Stromal cell of bone marrow (primary cell): ENCODE measurements at places on chromosomes 1 and 21.

- DNase-seq, result peak; percentile 36
Observed at GRCh38 chr1:151832318-151832980, 847 bp upstream of the RORC start.

GRCh38 chr21:34037009-34037795 lies 36.2 kb upstream of the MRPS6 start:
- no peak for DNase-seq

DNA sequence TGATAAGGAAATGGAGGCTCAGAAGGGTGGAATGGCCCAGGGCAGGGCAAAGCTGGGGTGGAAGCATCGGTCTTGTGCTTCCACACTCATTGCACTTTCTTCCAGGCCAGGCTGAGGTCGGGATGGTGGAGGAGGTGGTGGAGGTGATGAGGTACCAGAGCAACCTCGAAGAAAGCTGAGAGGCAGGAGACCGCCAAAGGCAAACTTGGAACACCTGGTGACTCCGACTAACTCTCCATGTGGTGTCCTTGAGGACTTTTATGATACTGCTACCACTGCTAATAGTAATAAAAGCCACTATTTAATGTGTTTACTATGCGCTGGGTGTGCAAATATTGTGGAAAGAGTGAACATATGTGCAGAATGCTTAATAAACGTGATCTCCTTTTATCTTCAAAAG lies 16.9 kb upstream of the BTG2 start:
- DNase-seq, result no peak

DNA sequence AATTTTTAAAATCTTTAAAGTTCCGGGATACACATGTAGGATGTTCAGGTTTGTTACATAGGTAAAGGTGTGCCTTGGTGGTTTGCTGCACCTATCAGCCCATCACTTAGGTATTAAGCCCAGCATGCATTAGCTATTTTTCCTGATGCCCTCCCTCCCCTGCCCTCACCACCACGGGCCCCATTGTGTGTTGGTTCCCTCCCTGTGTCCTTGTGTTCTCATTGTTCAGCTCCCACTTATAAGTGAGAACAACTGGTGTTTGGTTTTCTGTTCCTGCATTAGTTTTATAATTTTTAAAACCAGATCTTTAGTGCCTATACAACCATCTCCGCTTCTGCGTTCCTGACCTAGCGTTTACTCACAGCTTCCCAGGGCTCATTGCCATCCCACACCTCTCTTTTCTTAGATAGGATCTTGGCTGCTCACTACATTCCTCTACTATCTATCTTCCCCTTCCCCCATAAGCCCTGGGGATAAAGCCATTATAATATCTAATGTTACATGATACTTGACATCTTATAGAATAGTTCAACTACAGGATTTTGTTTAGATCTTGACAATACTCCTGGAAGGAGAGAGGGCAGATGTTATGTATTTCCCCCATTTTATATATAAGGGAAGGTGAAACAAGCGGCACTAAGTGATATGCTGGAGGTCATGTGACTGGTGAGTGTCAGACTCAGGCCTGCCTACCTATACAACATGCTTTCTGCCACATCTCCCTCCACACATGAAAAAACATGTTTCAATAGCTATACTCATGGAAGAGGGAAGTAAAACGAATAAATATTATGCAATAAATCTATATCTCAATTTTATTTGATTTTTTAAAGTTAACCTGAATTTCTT lies 52.3 kb upstream of the DNAJC6 start:
- DNase-seq, result no peak

DNA sequence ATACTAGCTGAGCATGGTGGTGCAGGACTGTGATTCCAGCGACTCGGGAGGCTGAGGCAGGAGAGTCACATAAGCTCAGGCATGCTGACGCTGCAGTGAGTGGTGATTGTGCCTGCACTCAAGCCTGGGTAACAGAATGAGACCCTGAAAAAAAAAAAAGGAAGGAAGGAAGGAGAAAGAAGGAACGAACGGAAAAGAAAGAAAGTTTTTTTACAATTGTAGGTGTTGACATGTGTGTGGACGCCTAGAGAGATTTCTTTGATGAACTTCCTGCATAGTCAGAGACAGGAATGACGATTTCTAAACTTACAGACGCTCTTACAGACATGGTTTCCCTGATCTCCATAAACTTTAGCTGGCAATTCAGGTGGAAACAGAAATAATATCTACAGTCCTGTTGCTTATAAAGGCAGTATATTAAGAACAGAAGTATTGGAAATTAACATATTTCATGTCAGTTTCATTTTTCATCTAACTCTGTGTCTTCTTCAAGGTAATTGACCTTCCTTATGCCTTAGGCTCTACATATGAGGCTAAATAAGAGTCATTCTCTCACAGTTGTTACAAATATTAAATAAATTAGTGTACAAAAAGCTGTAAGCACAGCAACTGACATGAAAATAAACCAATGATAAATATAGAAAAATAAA lies 4.1 kb downstream of the SAMSN1 start:
- DNase-seq, result no peak

DNA sequence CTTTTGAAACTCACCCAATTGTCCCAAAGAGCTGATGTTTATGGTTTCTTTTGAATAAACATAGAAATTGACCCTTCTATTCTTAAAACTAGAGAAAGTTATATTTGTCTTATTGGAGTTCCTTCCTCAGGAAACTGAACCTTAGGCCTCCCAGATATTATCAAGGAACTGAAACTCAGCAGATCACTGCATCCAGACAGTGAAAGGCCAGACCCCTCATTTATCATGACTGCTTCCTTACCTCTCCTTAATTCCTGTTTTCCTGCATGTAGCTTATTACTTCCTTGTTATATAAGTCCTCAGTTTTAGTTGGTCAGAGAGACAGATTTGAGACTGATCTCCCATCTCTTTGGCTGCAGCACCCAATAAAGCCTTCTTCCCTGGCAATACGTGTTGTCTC lies 27.5 kb downstream of the SLC22A15 start:
- DNase-seq, result no peak

DNA sequence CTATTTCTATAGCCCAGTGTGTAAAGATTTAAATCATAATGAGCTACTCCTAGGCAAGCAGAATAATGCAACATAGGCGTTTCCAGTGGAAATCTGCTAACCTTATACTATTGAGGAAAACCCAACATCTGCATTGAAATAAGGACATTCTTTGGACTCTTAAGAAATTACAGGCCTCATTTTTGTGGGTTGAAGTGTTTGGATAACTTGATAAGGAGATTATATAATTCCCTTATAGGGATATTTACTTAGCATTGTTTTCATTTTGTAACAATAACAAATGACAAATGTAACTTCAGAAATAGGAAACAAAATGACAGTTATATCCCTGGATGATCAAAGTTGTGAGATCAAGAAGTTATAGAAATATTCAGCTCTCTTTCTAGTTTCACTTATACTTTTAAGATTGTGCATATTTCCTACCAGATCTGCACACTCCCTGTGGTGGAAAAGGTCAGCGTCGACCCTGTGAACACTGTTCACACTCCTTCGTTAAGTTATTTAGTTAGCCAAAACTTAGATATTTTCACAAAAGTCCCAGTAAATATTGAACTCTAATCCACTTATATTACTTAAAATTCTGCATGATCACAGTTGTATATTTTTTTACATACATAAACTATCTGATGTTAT lies 284.4 kb upstream of the C1orf105 start:
- no peak for DNase-seq

- DNase-seq, result no peak
Observed at GRCh38 chr1:246081138-246081702, 425.9 kb downstream of the SMYD3 start.

- no peak for DNase-seq
Observed at GRCh38 chr1:226954337-226954736, 14.2 kb downstream of the COQ8A start.

DNA sequence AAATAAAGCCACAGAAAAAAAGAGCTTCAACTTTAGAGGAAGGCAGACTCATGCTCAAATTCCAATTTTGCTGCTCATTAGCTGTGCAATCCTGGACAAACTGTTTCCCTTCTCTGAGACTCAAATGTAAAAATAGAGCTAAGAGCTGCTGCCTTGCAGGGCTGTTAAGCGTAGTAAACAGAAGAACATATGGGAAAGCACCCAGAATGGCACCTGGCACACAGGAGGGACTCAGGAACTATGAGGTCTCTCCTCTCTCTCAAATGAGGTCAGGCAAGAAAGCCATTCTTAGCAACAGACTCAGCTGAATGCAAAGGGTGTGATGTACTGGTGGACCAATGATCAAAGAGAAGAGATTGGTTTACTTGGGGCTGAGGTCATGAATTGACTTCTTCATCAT lies 61.3 kb downstream of the TRABD2B start:
- DNase-seq, result no peak

DNA sequence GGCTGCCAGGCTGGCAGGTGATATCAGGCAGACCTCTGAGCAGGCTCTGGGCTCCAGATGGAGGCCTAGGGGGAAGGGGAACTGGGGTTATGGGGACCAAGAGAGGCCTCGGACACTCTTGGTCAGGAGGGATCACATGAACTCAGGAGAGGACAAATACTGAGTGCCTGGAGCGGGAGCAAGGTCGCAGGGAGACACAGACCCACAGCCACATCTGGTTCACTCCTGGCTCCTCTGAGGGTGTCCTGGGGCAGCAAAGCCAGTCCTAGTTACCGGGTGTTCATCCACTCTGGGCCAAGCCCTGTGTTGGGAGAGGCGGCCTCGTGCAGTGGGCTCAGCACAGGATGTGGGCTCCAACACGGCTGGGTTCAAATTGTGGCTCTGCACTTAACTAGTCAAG lies 239.0 kb downstream of the PTPRU start:
- DNase-seq, result no peak

DNA sequence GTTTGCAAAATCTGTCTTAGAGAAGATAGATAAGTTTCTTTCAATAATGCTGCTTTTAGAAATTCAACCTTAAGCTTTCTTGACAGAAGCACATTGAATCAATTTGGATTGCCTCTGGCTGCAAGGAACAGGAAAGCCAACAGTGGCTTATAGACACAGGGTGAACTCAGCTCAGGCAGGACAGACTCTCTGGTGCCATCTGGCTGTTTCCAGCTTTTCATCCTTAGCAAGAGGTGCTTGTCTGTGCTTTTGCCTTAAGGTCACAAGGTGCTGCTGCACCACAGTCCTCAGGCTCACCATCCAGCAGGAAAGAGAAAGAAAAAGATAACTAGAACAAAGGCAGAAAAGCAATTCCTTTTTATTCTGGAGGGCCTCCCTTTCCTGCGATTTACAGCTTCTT lies 93.7 kb upstream of the ETS2 start:
- peak; percentile 40 for DNase-seq

- DNase-seq, result peak; percentile 78
Observed at GRCh38 chr1:1574721-1575537, at the start of gene SSU72. Gene SSU72 (minus strand): TSS chr1:1574863. CDS start chr1:1574557, 306 bp downstream.

DNA sequence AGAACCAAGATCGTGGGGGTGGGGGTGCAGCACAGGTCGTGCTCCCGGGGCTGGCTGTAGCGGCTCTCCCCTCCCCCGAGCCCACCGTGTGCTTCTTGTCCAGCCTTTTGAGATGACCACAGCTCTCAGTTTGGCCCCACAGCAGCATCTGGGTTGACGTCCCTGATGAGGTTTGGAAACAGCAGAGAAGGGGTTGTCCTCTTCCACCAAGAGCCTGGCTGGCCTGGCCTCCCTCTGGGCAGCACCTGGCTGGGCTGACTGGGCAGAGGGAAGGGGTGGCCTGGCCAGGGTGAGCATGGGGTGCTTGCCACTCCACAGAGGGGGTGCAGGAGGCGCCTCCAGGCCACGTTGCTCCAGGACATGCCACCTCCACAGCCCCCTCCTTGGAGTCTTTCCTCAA lies 61.5 kb downstream of the SKI start:
- no peak for DNase-seq

- no peak for DNase-seq
Observed at GRCh38 chr1:156320560-156320959, 17.5 kb downstream of the CCT3 start.
